Activated T-cell treated with anti-CD3 and anti-CD28 coated beads, Interleukin-2, amount 50 U/mL, for 48 hours (primary cell): ENCODE measurements at places on chromosomes 7 and 10.

- DNase-seq, result no peak
These were observed 277.7 kb upstream of the ZNF32 start for GRCh38 chr10:43926371-43926770.

DNA sequence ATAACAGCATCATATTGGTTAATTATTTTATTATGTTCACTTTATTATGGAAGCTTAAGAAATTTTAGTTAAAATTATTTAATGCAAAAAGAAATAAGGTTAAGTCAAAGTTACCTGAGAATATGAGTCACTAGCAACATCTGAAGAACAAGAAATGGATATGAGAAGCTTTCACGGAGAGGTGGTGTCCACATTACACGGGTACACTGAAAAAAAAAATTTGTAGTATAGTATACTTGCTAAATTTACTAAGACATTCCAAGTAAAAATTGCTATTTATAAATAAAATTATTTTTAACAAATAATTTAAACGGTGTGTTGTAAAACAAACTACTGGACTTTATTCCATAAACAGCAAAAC is 63.9 kb downstream of the DPY19L1 start:
- no peak for DNase-seq

GRCh38 chr10:103636492-103636891 is 143.0 kb downstream of the NEURL1 start:
- no peak for DNase-seq

GRCh38 chr7:11609096-11609670 is 222.8 kb downstream of the THSD7A start:
- no peak for DNase-seq

DNA sequence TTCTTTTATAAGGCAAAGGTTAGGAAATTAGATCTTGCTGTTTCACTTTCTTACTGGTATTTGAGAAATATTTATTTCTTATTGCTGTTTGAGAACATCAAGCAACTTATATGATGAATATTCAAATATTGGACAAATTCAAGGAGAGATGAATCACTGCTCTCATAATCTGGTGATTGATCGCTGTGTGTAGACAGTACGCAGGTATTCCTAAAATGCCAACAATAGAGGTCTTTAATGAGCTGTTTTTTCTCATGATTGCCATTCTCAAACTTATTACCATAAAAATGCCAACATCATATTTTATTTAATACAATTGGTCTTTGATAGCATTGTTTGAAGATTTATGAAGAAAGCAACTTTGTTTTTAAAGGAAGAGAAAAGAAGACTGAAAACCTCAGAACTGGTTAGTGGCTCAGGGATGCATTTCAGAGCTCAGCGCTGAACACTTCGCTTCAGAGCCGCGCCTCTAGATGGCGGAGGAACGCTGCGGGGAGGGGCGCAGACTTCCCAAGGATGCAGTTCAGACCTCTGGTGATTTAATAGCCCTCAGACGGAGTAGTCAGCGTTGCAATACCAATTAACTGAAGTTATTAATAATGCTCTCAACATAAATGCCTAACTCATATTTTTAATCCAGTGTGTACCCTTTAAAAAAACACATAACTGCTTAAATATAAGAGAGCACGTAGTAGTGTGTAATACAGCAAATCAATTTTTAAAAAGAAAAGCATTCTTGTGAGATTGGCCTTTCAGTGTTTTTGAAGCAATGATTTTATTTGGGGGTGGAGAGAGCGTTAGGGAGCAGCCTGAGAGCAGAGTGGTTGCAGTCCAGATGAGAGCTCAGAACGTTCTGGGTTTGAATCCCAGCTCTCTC is 38.5 kb upstream of the STEAP4 start:
- DNase-seq, result no peak

DNA sequence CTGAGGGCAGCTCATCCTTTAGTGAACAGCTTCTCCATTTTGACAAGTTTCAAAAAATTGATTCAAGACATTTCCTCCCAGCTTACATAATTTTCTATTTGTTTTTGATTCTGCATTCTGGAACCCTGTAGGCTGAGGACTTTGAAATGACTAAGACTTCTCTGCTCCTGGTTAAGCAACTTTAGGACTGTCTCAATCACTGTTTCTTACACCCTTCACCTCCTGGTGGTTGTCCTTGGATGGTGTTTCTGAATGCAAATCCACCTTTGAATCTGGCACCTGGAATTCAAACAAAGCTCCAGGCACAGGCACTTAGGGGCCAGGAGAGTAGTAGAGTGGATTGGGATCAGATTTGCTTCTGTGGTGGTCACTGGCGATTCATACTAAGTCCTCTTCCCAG is 595.5 kb downstream of the LRMDA start:
- no peak for DNase-seq

DNA sequence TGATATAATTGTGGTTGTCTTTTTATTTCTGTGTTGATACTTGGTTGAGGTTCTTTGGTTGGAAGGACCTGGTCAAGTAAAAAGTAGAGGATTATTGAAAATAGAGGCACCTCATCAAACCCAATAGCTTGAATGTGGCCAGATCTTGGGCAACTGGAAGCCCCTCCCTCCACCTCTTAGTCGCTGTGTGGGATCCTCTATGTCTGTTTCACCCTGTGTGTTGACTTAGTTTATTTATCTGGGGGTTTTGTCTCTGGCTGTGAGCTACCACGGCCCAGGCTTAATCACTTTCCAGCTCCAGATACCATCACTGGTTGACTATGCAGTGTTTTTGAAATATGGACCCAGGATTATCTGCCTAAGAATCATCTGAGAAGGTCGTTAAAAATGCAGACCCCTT is 58.3 kb downstream of the AP3M1 start:
- no peak for DNase-seq

- DNase-seq, result no peak
These were observed 446.6 kb downstream of the GFRA1 start for GRCh38 chr10:115826396-115826795.
